ENCODE measurements at places on chromosomes 13 and 19.

- DNase-seq = no peak
Measured at GRCh38 chr19:4284974-4285373, 5.9 kb downstream of the SHD start.

GRCh38 chr19:10552510-10553053, 8.9 kb downstream of the ATG4D start:
- no peak for DNase-seq

- no peak for DNase-seq
Measured at GRCh38 chr19:14472202-14472938, 2.8 kb downstream of the PTGER1 start.

DNA sequence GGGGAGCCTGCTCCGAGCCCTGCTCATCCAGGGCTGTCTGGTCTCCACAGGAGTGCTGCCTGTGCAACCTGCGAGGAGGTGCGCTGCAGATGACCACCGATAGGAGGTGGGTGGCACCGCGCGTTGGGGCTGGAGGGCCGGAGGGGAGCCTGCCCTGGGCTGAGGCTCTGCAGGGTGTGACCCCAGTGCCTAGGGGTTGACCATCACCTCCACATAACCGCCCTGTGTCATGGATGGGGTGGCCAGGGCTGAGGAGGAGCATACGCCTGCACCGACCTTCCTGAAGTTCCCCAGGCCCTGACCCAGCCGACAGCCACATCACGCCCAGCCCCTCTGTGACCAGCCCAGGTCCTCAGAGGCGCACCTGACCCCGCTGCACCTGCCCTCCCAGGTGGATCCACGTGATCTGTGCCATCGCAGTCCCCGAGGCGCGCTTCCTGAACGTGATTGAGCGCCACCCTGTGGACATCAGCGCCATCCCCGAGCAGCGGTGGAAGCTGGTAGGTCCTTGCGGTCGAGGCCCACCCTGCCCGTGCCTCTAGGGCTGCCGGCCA, 168.7 kb downstream of the KDM4B start:
- DNase-seq = no peak

DNA sequence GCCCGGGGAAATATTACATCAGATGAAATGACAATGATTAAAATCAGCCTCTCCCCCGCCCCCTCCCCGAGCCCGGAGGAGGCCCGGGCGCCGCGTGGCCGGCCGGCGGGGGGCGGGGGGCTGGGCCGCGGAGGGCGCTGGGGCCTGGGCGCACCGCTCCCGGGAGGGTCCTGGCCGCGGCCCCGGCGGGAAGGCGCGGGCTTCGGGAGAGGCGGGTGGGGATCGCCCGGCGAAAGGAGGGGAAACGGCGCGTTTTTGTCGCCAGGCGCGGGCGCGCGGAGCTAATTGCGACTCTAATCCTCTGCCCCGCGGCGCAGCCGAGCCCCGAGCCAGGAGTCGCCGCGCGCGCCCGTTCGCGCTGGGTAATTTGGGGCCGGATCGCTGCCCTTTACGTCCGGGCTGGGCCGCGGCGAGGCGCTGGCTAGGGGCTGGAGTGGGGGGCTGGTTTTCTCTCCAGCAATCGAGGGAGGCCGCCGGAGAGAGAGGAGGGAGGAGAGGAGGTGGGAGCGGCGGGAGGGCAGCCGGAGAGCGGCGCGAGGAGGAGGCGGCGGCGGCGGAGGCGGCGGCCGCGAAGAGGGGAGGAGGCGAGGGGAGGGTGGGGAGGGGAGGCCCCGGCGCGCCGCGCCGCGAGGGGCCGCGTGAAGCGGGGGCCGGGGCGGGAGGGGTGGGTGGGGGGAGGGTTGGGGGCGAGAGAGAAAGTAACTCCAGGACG, at the start of gene KCTD15:
KCTD15 (plus strand) TSS at position 707 of the 712 bp plus-strand sequence. CDS start 3,585 bp downstream, outside the sequence.
- no peak for DNase-seq

- DNase-seq = peak; percentile 94
Measured at GRCh38 chr13:49098198-49098597, 121.9 kb upstream of the MLNR start.

- peak; percentile 82 for DNase-seq
Measured at GRCh38 chr13:76383676-76384461, 502.3 kb downstream of the KCTD12 start.

- DNase-seq = no peak
Measured at GRCh38 chr13:114222461-114222968, 12.2 kb upstream of the CDC16 start.

DNA sequence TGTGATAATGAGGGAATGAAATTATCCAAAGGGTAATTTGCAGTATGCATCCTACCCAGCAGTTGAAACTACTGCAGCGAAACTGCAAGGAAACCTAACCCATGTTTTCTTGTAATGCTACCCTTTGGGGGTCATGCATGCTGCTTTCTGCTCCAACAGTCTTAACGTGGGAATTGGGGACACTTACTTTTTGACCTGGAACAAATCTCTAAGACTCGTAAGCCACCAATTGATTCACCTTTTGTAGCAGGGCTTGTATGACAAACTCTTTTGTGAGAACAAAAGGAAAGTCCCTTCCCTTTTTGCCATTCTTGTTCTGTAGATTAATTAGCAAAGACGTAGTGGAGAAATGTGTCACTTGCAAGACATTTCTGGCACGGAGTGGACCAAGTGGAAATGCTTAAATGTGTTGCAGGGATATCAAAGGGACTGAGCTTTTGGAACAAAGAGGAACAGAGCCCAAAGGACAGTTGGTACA, 27.4 kb downstream of the LRCH1 start:
- DNase-seq = no peak

DNA sequence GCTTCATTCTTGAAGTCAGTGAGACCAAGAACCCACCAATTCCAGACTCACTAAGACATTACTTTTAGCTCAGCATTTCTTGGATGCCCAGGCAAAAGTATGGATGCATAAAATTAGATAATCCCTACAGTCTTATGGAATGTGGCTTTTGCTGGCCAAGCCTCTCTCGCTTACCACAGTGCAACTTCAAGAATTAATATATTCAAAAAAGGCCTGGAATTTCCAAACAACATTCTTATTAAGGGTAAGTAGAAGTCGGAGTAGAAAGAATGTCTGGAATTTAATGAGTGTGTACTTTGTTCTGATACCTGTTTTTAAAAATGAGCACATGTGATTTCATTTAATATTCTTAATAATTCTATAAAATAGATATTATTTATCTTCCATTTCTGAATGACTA, 302.4 kb upstream of the TMTC4 start:
- DNase-seq = no peak

- DNase-seq = no peak
Measured at GRCh38 chr19:11821474-11822109, 7.5 kb downstream of the ZNF440 start.

GRCh38 chr13:22665506-22665905, 515.3 kb upstream of the SGCG start:
- no peak for DNase-seq

DNA sequence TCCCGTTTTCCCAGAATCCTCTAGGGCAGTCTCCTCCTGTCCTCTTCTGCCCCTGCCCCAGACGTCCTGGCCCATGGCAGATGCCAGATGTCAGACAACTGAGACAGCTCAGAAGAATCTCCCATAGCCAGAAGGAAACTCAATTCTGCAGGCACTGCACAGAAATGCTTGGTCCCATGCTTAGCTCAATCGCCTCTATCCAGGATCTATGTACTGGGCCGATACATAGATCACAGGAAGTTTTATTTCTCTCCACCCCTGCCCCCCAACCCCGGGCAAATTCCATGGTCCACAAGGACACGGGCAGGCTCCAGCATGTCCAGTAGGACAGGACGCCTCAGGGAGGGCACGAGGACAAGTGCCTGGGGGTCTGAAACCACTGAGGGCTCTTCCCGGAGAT, 4.8 kb downstream of the MBD3 start:
- DNase-seq = no peak

DNA sequence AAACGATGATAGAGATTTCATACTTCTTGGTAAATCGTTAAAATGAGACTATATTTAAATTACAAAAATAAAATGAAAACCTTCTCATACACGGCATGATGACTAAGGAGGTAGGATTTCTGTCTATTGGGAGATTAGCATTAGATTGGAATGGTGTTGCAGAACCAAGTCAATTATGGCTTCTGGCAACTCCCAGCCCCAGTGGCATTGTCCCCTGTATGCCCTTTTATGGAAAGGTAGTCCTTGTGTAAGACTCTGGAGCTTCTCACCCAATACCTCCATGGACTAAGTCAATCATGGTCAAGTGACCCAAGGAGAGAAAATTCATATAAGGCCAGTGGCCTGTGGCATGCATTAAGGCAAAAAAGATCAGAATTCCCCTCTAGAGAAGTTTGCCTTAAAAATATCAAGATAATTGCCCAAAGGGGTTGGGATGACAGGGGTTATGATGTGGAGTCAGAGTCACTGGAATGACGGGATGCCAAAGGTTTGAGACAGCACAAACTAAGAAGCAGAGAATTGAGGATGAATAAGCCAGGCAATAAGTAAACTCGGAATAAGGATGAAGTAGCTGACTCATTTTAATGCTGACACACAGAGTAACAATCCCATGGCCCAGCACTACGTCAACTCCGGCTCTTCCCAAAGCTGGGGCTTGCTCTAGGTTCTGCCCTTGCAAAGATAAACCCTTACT, 57.8 kb upstream of the POSTN start:
- DNase-seq = peak; percentile 93

DNA sequence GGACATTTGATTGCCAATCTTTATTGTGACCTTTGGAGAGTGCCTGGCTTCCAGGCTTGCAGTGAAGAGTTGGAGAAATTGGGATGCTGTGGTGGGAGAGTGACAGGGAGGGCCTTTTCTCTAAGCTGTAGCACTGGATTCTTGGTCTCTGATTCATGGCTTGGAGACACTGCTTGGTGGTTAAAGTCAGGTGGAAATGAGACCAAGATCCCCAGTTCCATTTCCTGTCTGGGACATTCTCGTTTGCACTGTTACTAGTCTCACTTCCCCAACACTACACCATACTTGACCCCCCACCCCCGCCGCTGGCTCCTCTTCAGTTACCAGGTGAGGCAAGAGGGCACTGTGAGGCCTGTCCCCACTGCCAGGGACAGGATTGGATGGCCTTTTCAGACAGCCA, 2.9 kb downstream of the SUPT5H start:
- no peak for DNase-seq

DNA sequence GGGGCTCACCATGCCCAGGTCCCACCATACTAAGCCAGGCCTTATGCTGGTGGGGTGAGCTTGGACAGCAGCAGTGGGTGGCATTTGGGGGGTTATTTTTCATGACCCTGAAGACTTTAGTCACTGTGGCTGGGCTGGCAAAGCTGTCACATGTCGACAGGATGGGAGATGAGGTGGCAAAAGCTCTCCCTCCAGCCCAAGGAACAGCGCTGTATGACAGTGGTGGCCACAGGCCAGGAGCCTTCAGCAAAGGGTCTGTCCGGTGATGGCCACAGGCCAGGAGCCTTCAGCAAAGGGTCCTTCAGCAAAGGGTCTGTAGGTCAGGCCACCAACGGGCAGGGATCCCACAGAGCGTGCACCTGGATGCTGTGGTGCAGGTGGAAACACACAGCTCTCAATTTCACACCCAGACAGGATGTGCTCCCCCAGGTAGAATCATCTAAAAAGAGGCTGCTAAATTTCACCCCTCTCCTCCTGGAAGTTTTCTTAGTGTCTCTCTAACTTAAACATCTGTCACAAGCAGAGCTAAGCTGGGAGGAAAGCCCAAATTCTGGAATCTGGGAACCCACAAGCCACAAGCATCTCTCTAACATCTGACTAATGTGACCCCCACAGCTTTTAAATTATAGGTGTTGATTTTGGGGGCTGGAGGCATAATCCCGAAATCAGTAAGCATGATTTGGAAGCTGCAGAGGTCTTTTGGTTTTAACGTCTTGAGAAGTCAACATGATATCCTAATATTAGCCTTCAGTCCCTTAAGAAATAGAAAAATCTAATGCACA, 23.0 kb downstream of the COL4A1 start:
- peak; percentile 50 for DNase-seq

- DNase-seq = no peak
Measured at GRCh38 chr13:99507054-99507453, 5.8 kb downstream of the TM9SF2 start.

DNA sequence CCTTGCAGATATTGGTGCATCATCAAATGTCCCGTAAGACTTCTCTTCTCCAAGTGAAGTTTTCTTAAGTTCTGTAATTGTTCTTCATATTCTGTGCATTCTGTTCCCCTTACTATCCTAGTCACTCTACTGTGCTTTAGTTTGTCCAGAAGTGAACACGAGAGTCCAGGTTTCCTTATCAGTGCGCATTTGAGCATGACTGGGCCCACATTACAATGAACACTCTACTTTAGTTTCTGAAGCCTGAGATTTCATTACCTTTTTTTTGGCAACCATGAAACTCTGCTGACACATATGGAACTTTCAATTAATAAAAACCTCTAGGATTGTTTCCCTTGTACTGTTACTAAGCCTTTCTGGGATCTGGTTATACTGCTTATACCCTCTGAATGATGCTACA, 270.0 kb downstream of the KCNRG start:
- no peak for DNase-seq

DNA sequence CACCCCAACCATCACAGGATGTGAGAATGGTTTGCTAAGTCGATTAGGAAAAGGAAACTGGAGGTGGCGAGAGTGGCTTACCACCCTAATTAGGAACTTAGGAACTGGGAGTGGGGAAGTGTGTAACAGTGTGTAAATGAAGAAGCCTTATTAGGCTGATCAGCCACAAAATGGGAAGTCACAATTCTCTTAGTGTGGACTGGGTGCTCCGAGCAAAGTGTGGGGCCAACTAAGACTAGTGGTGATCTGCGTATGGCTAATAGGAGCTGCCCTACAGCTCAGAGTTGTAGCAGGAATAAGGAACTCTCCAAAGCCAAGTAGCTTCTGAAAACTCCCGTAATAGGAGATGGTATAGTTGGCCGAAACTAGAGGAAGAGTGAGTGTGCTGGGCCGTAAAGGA, 7.6 kb downstream of the SIGLEC11 start:
- DNase-seq = no peak

DNA sequence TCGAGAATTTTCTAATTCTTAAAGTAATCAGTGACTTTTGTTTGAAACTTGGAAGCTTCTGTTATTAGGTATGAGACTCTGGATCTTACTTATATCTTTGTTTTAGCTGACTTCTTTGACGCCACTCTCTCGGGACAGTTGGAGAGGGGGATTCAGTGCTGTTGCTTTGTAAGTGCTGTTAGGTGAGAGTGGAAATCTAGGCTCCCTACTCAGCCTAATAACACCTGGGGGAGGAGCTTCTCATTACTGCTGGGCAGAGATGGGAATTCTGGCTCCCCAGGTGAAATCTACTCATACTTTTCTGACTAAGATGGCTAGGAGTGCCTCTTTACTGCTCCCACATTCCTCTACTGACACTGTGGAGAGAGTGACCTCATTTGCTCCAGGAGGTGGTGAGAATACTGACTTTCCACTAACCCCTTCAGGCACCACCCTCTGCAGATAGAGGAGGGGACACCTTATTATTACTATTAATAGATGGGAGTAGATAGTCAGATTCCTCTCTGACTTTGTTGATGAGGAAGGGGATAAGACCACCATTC, 324.9 kb upstream of the SPRY2 start:
- no peak for DNase-seq

- DNase-seq = no peak
Measured at GRCh38 chr13:43335764-43336163, 312.4 kb downstream of the DNAJC15 start.

- no peak for DNase-seq
Measured at GRCh38 chr19:30159636-30160035, 212.5 kb upstream of the ZNF536 start.
